ENCODE measurements at places on chromosomes 4 and X.
A peak's percentile ranks its signal among the peaks of the same experiment; 100 is the strongest.

DNA sequence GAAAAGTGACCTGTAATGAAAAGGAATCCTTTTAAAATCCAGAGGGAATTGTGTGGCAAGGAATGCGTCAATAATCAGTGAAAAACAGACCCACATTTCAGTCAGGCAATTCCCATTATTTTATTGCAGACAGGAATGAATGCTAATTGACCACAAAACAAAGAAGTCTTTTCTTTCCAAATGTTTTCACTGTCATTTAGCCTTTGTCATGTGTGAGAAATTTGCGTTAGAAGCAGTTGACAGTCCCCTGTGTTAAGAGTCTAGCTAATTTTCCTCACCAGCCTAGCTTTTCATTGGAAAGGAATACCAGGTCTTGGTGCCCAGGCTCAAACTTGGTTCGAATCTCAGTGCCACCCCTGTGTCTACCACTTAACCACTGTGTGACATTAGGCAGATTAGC lies 83.4 kb downstream of the KIT start:
- DNase-seq, result no peak

DNA sequence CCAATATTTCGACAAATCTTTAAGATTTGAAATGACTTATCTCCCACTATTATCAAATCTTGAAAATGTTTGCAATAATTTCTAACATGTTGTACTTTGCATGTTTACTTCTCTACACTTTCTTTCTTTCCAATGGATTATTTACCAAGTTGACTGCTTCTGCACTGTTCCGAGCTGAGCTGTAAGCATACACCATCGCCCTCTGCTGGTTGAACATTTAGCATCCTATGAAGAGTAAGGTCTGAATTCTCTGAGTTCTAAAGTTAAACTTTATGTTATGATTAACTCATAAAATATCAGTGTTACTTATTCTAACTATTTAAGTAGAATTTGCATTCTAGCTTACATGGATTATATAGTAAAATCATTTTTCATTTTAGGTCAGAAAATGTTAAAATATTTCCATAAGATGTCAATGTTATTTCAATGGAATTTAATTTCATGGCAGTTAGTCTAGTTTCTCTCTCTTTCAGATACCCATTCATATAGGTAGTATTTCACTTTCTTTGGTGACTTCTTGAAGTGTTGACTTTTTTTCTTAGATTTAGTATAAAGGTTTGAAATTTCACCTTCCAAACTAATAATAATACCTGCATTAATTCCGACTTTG lies 137.4 kb downstream of the DKK2 start:
- no peak for DNase-seq

DNA sequence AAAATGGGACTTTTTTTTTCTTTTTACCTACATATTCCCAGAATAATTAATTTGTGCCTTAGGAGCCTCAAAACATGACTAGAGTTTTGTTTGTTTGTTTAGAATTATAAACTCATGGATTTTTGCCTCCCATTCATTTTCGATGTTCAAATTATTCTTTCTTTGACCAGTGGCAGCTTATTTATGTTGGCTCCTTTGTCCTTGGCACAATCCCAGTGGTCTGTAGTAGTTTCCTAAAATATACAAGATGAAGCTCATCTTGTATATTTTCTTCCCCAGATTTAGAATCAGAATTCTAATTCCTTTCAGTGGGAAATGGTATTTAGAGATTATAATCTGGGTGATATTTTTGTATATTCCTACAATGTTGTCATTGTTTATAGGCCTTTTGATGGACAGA lies 27.2 kb downstream of the DCK start:
- DNase-seq, result no peak

DNA sequence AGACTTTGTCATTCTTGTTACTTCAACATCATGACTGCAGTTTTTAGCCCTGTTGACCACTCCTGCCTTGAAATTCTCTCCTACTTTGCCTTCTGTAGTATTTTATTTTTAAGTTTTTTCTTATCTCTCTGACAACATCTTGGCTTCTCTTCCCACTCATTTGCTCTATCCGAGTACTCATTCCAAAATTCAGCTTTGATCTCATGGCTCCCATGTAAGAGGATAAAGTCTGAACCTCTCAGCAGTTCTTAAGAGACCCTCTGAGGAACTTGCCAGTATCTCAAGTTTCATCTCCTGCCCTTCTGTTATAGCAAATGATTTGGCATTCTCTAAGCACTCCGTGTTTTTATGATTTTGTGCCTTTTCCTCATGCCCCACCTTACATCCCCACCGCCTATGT lies 67.7 kb downstream of the GALNT7 start:
- no peak for DNase-seq

DNA sequence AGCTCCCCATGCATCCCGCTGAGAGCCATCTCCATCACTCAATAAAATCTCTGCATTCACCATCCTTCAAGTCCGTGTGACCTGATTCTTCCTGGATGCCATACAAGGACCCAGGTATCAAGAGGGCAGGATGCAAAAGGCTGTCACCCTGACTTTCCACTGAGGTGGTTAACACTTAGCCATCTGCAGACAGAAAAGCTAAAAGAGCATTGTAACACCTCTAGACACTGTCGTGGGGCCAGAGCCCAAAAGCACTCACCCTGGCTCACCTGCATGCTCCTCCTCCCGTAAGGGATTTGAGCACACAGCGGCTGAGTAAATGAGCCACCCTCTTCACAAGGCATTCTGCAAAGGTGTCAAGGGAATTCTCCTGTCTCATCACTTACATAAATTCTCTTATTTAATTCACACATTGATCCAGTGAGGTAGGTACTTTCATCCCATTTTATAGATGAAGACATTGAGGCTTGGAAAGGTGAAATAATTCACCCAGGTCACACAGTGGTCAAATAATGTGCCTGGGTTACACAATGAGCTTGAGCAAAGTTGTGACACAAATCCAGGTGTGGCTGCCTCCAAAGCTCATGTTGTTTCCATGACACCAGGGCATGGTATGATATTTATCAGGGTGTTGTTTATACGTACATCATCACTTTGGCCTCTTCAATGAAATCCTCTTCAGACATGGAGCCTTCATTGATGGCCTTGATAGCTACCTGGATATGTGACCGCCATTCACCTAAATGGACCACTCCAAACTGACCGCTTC lies 48.0 kb downstream of the TXK start:
- DNase-seq, result no peak

GRCh38 chr4:38905652-38906385 lies 38.2 kb downstream of the FAM114A1 start:
- no peak for DNase-seq

GRCh38 chrX:68894142-68894512 lies 65.3 kb downstream of the EFNB1 start:
- peak; percentile 49 for DNase-seq

DNA sequence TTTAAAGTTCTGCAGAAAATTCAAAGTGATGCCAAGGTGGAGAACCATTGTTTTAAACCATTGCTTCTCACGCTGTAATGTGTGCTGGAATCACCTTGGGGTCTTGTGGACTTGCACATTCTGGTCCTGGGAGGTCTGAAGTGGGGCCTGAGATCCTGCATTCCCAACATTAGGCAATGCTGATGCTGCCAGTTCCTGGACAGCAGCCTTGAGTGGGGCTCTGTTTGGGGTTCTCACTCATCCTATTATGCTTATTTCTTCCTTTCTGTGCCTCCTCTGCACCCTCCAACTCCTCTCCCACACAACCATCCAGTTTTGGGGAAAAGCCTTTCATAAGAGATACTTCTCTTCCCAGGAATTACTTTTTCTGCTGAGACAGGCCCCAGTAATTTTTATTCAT lies 44.2 kb upstream of the RASSF6 start:
- DNase-seq, result no peak

- no peak for DNase-seq
These were observed 28.2 kb upstream of the TCEAL4 start for GRCh38 chrX:103556963-103557612.

DNA sequence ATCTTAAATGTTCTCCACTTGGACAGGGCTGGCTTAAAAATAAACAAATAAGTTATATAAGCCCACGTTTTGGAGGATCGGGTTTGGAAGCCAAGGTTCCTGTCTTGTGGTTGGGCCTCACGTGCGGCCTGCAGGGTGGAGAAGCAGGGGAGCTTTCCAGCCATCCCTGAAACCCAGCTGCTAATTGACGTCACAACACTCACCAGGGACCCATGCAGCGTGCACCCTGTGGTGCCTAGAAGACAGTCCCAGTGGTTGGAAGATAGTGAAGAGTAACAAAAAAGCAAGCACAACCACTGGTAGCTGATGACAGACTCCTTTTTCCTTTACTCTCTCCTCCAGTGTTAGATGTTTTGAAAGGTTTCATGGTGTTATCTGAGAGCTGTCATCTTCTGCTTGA lies 142.0 kb upstream of the RBPJ start:
- DNase-seq, result peak; percentile 70

GRCh38 chrX:72020788-72021187 lies 110.1 kb downstream of the NHSL2 start:
- no peak for DNase-seq

DNA sequence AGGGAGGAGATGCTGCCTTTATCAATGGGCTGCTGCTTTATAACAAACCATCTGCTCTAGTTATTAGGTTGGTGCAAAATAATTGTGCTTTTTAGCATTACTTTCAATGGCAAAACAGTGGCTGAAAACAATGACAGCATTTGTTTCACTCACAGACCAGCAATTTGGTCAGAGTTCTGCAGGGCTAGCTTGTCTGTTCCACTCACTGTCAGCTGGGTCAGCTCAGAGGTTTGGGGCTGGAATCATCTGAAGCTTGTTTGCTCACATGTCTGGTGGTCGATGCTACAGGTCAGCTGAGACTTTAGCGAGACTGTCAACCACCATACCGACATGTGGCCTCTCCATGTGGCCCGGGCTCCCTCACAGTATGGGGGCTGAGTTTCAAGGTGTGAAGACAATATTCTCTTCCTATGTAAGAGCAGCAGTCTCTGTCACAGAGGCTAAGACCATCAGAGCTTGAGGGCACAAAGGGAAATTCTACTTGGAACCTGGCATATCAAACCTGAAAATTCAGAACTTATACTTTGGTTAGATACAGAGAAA lies 81.3 kb upstream of the LIMCH1 start:
- no peak for DNase-seq

GRCh38 chr4:43680421-43680820 lies 768.2 kb downstream of the KCTD8 start:
- DNase-seq, result no peak

- DNase-seq, result no peak
These were observed 128.4 kb downstream of the PPP3CA start for GRCh38 chr4:101218894-101219293.

- no peak for DNase-seq
These were observed 22.1 kb upstream of the SCOC start for GRCh38 chr4:140351093-140352075.

- DNase-seq, result no peak
These were observed 52.2 kb upstream of the HGFAC start for GRCh38 chr4:3389233-3390215.

DNA sequence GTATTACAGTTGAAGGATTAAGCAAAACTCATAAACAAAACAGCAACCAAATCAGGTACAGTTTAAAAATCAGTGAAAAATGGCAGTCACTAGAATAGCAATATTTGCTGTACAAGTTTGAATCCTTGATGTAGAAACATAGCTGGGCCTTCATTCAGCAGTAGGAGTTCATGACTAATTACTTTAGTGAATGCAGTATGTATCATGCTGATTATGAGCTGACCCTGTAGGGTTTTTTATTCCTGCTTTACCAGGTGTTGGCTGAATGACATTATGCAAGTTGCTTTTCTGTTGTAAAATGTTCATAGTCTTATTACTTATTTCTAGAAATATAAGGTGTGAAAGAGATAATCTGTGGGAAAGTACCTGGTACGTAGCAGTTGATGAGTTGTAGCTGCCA lies 179.6 kb downstream of the CCSER1 start:
- no peak for DNase-seq

GRCh38 chr4:169017971-169018370 lies 7.9 kb upstream of the CBR4 start:
- DNase-seq, result no peak

- DNase-seq, result no peak
These were observed 25.4 kb downstream of the RBPJ start for GRCh38 chr4:26346203-26346620.

- DNase-seq, result no peak
These were observed 1.0 kb upstream of the SNCA start for GRCh38 chr4:89837993-89838390.

GRCh38 chrX:119424999-119425398 lies 25.9 kb downstream of the SLC25A43 start:
- no peak for DNase-seq

- DNase-seq, result no peak
These were observed 13.1 kb downstream of the GPR82 start for GRCh38 chrX:41737065-41737464.

DNA sequence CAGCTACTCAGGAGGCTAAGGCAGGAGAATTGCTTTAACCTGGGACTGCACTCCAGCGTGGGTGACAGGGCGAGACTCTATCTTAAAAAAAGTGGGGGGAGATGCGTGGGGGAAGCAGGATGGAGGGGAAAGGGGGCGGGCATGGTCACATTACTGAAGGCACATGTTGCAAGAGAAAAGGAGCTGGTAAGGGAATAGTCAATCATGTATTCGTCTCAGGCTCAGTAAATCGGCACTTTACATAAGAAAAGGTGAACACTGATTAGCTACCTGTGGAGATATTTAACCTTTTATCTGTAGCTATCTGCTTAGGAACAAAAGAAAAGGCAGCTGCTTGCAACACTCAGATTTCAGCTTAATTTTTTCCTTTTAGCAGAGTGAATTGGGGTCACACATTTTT lies 132.5 kb downstream of the PLS3 start:
- DNase-seq, result no peak

DNA sequence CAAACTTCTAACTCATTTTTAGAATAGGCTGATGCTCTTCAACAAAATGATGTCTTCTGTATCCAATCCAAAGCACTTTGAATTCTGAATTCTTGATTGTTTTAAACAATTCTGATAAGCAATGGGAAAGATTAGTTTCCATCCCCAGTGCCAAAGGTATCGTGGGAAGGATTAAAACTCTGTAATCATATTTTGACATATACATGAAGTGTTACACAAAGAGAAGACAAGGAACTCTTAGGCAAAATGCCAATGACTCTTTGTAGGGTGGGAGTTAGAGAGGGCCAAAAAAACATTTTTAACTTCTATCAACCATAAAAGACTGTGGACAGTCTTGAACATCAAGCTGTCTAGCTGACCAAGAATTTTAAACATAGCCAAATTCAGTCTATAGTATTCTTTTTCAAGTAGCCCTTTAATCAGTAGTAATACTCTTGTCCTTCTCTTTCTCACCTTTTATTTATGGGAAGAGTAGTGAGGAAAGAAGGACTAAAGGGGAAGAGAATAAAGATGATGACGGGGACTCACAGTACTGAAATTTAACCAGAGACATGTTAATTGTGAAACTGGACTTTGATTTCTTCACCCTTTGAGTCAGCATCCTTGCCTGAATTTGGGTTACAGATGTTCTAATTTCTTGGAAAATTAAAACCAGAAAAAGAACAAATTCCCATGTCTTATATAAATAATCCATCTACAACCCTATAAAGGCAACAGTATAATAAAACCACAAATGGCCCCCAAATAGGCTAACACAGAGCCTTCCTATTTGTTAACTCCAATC lies 51.8 kb upstream of the VEGFD start:
- no peak for DNase-seq

All from Right ventricle myocardium superior (tissue), 1 donor.